ENCODE measurements at places on chromosomes 3 and 15.

DNA sequence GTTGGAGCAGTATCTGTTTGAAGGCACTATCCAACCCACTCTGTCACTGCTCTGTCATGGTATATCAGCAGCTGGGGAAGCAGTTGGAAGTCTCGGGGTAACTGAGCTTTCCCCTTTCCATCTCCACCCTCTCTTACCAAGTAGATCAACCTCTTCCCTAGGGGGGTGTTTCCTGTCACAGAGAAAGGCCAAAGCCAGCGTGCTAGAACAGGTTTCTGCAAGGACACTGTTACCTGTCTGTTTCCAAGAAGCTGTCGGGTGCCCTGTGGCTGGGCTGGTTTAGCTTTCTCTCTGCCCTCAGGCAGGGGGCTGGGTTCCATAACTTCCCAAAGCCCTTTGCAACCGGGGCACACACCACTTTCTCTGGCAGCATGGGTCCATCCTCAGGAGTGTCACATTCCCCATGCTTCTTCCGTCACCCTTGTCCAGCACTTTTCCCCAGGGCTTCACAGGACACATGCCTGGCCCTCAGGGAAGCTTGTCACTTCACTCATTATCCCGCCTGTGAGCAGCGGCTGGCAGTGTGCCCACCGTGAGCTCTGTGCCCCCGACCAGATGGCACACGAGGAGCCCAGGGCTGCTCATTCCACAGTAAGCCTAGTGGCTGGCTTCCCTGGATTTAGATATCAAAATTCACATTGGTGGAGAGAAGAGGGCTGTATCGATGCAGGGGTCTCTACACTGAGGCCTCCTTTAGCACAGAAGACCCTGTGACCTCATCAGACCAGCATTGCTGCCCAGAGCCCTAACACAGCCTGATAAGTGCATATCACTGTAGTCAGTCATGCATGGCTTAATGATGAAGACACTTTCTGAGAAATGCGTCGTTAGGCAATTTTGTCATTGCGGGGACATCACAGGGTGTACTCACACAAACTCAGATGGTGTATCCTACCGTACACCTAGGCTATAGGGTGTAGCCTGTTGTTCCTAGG, 205.8 kb downstream of the SLCO3A1 start:
- DNase-seq: no peak

GRCh38 chr3:71045212-71045916, 538.2 kb downstream of the FOXP1 start:
- no peak for DNase-seq

GRCh38 chr3:53694666-53695323, 151.4 kb downstream of the CHDH start:
- no peak for DNase-seq

GRCh38 chr3:31250116-31250777, 282.5 kb upstream of the STT3B start:
- DNase-seq: no peak

DNA sequence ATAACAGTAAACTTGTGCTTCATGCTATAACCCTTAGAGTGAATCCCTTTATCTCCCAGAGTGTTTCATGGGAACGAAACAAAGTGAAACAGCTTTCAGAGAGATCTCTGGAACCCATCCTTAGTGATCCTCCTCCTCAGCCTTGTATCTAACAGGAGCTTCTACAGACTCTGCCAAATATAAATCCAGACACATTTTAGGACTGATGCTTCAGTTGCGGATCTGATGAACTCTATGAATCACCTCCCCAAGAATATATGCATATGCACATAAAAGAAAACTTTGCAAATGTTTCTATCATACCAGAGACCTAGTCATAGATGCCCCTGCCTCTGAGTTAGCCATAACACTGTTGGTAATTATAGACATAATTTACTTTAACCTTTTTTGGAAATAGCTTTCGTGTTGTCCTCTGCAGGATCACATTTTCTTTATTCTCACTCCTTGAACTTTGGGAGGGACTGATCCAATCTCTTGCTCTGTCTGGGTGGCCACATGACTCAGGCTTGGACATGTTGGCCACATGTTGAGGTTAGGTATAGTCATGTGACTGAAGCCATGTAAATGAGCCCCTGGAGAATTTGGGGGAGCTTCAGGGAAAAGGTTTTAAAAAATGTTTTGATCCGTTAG, 306.4 kb upstream of the CNTN3 start:
- DNase-seq: no peak

GRCh38 chr3:52232279-52233107, 6.5 kb downstream of the TWF2 start:
- DNase-seq: no peak

DNA sequence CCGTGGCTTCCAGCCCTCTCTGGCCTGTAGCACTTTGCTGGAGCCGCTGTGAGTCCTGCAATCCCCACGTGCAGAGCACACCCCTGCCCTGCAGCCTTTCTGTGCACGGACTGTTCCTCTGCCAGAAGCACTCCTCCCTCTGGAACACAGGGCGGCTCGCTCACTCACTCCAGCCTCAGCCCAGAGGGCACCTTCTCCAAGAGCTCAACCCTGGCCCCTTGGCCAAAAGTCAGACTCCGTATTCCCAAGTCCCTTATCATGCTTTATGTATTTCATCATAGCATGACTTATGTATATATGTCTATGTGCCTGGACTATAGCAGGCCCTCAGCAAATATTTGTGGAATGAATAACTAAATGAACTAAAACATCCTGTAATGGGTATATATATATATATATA, 63.2 kb downstream of the ASB7 start:
- no peak for DNase-seq
